Astrocyte of the spinal cord (primary cell): ENCODE measurements at places on chromosomes 2 and 18.
A peak's percentile ranks its signal among the peaks of the same experiment; 100 is the strongest.

DNA sequence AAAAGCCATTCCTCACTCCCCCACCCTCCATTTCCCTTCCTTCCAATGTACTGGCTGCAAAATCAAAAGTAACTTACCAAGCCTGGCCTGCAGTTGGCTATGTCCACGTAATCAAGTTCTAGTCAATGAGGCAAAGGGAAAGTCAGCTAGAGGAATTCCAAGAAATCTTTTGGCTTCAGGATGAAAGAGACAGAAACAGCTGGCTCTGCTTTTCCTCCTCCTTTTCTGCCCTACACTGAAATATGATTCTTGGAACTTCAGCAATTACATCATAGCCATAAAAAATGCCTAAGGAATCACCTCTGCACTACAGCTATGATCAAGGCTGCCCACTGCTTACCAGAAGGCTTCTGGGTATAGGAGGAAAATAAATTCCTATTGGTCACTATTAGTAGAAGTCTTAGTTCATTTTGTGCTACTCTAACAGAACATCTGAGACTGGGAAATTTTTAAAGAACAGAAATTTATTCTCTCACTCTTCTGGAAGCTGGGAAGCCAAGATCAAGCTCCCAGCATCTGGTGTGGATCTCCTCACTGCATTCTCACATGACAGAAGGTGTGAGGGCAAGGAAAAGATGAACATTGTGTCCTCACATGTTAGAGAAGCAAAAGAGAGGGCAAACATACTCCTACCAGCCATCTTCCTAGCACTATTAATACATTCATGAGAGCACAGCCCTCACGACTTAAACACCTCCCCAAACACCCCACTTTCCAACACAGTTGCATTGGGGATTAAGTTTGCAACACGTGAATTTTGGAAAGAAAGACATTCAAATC lies 219.9 kb downstream of the TMX3 start:
- peak; percentile 91 for DNase-seq

- no peak for DNase-seq
Measured at GRCh38 chr2:171482877-171483276, 39.4 kb upstream of the CYBRD1 start.

GRCh38 chr2:15142069-15142689 lies 419.0 kb downstream of the NBAS start:
- DNase-seq: no peak

DNA sequence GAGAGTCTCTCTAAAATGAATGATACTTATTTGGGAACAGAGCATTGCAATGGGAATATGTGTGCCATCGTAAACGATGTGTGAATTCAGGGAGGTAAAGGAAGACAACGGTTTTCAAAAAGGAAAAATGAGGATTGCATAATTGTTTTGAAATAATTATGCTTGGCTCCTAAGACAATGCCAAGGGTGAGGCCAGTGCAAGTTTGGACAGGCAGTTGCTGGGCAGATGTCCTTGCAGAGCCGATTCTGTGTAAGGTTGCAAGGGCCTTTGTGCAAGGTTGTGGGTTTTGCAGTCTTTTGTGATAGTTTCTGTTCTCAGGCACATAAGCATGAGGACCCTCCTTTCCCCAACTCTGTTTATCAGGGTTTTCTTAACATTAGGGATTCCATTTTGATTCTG lies 70.0 kb upstream of the ZNF236 start:
- no peak for DNase-seq

DNA sequence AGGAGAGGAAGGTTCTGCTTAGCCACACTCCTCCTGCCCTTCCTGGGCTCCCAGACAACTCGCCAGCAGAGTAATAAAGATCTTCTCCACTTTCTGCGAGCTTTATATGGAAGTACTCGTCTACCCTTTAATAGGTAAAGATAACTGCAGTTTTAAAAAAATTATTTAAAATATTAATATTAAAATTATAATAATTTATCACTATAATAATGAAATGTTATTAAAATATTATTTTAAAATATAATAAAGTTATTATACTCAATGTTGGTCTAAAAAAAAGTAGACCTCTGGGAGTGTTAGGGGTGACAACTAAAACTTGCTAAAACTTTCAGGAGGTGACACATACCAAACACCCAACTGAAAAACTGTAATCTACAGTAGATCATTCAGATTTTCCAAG lies 81.5 kb downstream of the RBM43 start:
- no peak for DNase-seq

GRCh38 chr2:25651066-25651465 lies 22.3 kb downstream of the DTNB start:
- DNase-seq: peak; percentile 5
